ENCODE measurements at places on chromosomes 5 and 9.

GRCh38 chr5:51188001-51188591, 195.2 kb upstream of the ISL1 start:
- no peak for DNase-seq

DNA sequence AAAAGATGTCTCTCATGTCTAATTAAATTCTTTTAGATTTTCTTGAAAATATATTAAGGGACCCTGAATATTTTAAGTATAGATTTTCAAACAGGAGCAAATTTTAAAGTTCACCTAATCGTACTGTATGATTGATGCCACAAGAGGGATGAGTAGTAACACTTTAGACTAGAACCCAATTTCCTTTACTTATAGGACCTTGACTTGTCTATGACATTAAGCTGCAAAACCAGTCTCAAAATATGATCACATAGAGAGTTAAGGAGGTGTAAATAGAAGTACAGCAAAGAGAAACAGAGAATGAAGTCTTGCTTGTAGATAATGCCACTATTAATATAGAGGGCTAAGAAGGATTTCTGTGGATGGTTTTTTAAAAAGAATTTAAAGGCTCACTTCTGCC, 312.9 kb upstream of the PRR16 start:
- DNase-seq = no peak

DNA sequence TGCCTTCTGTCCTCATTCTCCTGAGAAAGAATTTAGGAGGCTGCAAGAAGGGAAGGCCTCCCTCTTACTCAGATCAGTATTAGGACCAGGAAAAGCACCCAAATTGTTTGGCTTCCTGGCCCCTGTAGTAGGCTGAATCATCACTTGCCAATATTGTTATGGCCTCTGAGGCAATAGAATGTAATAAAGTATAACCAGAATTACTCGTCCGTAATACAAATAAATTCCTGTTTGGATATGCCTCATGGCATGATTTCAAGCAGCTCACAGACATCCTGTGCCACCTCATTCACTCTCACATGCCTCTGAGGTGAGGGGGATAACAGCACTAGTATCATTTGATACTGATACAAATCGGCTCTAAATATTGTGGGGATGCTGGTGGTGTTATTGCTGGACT, 427.3 kb downstream of the ISL1 start:
- no peak for DNase-seq

- DNase-seq = no peak
Measured at GRCh38 chr5:32331217-32331934, 18.6 kb upstream of the MTMR12 start.

DNA sequence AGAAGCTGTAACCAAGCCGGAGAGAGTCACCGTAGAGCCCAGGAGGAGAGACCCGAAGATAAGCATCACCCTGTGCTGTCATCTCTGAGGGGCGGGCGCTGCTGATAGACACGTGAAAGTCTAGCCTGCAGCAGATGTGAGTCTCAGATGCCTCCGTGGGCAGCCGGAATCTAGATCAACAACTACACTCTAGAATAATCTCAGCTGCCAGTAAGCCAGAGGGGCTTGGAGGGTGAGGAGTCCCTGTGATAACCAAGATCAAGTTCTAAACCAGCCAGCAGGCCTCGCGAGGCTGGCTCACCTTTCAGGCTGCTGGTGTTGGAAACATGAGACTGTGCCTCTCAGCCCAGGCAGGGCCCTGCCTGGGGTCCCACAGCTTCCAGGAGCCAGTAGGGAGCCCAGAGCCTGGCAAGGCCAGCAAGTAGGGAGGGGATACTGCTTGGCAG, 54.1 kb downstream of the DAPK1 start:
- no peak for DNase-seq

DNA sequence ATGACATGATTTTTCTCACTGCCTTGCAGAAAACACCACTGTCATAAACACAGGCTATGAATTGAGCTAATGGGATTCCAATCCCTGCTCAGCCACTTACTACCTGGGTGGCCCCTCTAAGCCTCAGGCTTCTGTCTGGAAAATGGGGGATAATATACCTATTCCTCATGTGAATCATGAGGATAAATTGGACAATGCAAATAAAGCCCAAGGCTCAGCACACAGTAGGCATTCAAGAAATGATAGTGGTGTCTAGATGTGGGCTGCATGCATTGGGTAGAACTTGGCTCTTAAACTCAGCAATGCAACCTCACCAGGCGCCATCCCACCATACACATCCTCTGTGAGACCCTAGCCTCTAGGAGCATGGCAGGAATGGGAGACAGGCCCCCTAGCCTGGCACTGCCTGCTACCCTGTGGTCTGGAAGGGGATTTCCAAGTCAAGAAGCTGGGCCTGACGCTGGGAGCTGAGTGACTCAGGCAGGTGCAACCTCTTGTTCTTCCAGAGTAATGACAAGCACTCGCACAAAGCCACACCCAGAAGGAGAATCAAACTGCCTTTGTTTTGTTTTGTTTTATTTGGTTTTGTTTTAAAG, 2.3 kb upstream of the TNIP1 start:
- peak; percentile 76 for DNase-seq

- no peak for DNase-seq
Measured at GRCh38 chr5:160802592-160802991, 49.4 kb downstream of the ATP10B start.

- DNase-seq = no peak
Measured at GRCh38 chr5:58972301-58972700, 389.4 kb downstream of the RAB3C start.

GRCh38 chr5:173954671-173955521, 34.1 kb upstream of the C5orf47 start:
- DNase-seq = no peak

GRCh38 chr5:59810041-59810440, 83.5 kb downstream of the PDE4D start:
- DNase-seq = peak; percentile 46

DNA sequence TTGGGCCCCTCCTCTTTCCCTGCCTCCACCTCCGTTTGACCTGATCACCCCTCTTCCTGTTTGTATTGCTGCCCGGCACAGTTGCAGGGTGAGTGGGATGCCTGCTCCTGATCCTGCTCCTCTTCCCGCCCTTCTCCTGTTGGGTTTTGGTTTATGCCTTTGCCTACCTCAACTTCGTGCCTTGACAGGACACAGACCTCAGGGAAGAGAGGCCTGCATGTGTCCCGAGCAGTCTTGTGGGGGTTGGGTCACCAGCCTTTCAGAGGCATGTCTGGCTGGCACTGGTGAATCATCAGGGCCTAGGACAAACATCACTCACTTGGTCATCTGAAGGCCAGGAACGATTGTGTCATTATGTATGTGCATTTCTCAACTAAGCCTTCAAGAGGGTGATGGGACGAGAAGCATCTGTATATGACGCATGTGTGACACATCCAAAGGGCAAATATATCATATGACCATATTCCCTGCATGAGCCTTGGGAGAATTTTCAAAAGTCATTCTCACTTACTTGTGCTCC, 56.9 kb downstream of the NPR3 start:
- DNase-seq = no peak

- DNase-seq = no peak
Measured at GRCh38 chr5:39698838-39699560, 274.2 kb upstream of the DAB2 start.

DNA sequence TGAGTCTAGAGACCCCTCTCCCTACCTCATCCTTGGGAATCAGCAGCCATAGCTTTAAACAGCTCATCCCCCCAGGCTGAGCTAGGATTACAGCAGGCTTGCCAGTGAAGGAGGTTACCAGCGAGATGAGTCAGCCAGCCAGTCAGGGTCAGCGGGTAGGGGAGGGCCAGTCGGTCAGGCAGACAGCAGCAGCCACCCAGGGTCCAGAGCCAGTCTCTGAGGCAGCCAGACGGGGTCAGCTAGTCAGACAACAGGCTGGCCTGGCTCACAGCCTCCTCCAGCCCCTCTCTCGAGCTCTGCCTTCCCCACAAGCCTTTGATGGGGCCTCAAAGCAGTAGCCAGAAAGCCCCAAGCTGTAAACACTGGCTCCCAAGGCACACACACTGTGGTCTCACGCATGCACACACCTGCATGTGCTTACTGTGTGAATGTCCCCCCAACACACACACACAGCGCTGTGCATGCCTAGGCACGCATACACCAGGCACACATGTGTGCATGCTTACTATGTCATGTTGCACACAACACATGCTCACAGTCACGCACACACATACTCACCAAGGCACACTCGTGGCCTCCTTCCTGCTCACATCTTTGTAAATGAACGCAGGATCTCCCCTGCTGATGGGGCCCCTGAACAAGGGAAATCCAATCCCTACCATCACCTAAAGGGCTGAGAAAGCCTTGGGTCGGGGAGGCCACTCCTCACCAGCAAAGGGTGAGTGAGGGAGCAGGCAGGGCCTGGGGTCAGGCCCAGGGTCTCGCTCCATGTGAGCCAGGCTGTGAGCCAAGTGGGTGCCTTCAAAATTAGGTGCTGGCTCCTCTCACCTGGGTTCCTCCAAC, 28.2 kb upstream of the CPLX2 start:
- no peak for DNase-seq

DNA sequence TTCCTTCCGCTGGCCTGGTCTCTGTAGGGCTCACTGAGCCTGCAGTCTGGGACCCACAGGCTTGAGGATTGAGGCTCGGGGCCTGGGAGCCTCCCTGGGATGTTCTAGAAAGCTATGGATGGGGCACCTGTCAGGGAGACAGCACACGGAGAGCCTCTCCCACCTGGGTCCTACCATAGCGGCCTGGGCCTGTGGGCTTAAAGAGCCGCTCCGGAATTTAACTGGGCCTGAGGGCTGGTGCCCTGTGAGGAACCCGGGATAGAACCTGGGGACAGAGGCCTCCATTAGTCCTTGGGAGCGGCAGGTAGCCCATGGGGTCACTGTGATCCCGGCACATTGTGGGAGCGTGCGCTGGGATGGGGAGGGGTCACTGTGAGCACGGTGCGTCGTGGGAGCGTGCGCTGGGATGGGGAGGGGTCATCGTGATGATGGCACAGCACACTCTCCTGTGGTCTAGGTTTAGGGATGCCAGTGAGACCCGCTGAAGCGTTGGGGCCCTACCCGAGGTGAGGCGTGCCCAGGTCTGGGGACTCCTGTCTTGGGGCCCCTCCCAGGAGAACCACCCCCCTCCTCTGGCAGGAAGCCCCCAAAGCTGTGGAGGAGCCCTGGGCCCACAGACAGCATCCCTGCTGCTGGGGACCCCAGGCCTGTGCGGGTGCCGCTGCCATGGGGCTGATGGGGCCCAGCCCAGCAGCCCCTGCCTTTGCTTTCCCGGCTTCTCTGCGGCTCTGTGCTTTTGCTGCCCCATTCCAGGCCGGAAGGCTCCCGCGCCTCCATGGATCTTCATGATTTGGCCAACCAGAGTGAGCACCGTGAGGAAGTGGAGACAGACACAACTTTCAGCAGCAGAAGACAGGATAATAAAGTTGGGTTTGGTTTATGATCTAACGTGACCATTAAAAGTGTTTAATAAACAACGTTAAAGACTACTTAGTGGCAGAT, 3.4 kb upstream of the CEP72 start:
- no peak for DNase-seq

DNA sequence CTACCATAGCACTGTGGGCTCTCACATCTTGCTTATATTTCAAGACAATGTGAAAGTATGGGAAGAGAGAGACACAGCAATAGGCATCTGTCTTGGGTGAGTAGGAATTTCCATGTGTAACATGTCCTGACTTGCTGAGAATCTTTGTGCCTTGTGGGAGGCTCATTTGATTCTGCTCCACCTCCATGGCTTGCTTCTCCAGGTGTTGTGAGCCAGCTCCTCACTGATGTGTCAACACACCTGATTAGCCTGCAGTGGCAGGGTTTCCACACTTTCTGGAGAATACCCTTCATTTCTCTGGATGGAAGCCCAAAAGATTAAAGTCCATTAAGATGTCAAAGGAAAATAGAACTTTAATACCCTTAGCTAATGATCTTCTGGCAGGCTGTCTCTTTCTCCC, 613.6 kb downstream of the ZNF608 start:
- no peak for DNase-seq

DNA sequence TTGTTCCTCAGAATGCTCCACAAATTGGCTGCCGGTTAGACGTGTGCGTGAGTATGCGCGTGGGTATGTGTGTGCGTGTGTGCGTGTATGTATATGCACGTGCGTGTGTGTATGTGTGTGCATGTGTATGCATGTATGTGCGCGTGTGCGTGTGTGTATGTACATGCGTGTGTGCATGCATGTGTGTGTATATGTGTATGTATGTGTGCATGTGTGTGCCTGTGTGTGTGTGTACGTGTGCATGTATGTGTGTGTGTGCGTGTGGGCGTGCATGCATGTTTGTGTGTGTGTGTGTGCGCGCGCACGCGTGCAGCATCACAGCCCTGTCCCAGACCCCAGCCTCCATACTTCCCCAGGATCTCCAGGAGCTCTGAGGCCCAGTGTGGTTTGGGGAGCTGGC, 183.1 kb upstream of the IER5L start:
- DNase-seq = no peak

- no peak for DNase-seq
Measured at GRCh38 chr5:98109561-98110006, 663.9 kb upstream of the RGMB start.

- no peak for DNase-seq
Measured at GRCh38 chr9:86983249-86983619, 35.9 kb upstream of the GAS1 start.

DNA sequence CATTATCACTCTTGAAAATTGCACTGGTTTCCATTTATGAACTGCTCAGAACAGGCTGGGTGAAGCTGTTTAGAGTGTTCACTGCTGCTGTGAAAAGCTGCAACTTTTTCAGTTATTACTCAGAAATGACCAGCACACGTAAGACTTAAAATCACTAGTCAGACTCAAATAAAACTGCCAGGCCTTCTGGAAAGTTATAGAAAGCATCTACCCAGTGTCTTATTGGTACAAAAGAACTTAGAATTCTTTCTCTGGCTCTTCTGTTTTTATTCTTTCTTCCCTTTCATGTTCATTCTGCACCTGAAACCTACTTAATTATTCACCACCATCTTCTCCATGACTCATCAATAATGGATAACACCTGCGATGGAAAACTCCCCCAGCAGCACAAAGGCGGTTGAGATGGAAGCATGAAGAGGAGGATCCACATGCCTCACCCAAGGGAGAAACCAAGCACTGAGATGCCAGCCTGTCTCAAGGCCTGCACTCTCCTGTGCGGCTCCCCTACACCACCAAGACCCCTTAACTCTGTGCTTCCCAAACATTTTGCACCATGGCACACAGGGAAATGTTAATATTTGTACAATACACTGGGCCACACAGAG, 171.9 kb downstream of the ENTREP1 start:
- no peak for DNase-seq

DNA sequence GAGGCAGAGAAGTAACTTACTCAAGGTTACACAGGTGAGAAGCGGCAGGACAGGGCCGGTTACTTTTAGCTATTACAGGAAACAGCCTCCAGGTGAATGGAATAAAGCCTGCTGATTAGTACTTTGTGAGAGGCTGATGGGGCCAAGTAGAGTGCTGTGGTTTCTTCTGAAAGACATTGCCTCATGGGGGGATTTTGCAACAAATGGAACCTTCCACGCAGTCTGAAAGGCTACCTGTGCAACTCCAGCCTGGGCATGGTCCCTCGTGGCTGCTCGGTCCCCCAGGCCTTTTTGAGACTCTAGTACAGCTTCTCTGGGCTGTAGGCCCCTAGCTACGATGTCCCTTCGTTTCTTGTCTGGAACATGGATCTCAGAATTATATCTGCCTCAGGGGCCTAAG, 2.0 kb downstream of the TMEM268 start:
- DNase-seq = no peak

GRCh38 chr5:128362370-128362769, 175.7 kb downstream of the FBN2 start:
- DNase-seq = no peak
